ENCODE measurements at places on chromosomes 5 and 9.

DNA sequence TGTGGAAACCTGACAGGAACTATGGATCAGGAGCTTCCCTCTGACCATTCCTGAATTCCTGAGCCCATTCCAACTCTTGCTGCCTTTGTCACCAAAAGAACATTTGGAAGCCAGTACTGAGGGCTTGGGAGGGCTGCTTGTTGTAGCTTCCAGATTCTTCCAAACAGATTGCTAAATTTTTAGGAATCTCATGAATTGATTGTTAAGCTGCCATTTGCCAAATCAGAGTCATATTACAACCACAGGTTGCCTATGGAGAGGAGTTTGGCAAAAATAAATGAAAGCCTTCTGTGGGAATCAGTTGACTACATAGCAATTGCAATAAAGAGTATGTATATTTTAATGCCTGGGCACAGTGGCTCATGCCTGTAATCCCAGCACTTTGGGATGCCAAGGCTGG is 39.2 kb upstream of the SLC28A3 start:
- no peak for DNase-seq

DNA sequence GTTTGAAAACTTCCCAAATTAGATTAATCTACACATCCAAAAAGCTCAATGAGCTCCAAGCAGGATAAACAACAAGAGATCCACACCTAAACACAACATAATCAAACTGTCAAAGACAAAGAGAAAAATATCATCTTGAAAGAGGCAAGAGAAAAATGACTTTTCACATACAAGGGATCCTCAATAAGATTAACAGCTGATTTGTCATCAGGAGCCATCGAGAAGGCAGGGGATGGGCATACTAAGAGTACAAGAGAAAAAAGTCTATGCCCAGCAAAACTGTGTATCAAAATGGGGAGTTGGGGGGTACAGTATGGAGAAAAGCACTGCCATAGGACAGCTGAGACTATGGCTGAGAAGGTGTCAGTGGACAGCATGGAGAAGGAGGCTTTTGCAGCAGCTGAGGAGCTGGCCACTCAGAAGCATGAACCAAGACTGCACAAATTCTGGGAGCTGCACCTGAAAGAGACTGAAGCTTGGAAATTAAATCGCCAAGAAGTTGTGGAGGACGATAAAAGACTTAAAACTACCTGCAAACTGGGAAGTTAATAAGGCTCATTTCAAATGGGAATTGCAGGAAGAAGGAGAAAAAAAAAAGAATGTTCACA is 20.9 kb downstream of the DNAJB5 start:
- DNase-seq, result no peak

DNA sequence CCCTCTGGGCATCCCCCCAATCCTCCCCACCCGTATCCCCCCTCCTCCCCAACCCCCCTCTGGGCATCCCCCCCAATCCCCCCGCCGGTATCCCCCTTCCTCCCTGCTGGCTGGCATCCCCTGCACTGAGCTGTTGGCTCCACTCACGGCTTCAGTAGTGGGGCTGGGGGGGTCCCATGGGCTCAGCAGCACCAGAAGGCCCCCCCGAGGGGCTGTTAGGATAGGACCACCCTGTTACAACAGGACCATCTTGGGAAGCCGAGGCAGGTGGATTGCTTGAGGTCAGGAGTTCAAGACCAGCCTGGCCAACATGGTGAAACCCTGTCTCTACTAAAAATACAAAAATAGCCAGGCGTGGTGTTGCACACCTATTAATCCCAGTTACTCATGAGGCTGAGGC is 42.4 kb downstream of the EXD3 start:
- no peak for DNase-seq

GRCh38 chr9:124263800-124264426 is 6.2 kb downstream of the NEK6 start:
- DNase-seq, result no peak

DNA sequence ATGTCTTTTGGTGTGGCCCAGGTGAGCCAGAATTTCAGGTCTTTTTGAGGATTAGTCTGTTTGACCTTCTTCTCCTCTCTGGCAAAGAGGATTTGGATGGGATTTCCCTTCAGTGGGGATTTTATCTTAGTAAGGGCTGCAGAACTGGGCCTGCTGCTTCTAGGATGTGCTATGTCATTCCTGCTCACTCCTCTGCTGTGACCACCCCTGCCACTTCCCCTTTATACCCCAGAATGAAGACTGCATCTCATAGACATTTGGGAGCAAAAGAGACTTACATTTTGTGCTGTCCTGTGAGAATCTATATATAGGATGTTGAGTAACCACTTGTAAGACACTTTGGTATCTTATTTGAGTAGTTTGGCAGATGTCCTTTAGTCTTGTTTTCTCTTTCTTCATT is 76.2 kb downstream of the ARHGAP26 start:
- DNase-seq, result peak; percentile 51

- DNase-seq, result no peak
Measured at GRCh38 chr5:31707329-31707728, 68.4 kb downstream of the PDZD2 start.

- no peak for DNase-seq
Measured at GRCh38 chr5:113548396-113548795, 34.9 kb downstream of the YTHDC2 start.

DNA sequence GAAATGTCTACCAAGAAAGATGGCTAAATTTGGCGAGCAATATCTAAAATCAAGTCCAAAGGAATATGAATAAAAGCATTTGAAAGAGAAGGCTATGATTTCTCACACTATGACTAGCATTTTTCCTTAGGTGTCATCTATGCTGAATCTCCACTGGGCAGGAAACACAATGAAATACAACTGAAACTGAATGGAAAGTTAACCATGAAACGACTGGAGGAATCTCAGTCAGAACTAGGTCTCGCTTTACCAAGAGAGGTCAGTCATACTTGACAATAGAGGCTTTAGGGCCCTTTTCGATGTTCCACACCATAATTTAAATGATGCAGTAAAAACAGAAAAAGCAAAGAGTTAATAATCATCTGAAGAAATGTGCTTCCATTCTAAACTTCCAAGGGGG is 339.0 kb downstream of the PDE4D start:
- DNase-seq, result no peak

GRCh38 chr9:118459913-118460312 is 755.7 kb downstream of the TLR4 start:
- DNase-seq, result no peak

DNA sequence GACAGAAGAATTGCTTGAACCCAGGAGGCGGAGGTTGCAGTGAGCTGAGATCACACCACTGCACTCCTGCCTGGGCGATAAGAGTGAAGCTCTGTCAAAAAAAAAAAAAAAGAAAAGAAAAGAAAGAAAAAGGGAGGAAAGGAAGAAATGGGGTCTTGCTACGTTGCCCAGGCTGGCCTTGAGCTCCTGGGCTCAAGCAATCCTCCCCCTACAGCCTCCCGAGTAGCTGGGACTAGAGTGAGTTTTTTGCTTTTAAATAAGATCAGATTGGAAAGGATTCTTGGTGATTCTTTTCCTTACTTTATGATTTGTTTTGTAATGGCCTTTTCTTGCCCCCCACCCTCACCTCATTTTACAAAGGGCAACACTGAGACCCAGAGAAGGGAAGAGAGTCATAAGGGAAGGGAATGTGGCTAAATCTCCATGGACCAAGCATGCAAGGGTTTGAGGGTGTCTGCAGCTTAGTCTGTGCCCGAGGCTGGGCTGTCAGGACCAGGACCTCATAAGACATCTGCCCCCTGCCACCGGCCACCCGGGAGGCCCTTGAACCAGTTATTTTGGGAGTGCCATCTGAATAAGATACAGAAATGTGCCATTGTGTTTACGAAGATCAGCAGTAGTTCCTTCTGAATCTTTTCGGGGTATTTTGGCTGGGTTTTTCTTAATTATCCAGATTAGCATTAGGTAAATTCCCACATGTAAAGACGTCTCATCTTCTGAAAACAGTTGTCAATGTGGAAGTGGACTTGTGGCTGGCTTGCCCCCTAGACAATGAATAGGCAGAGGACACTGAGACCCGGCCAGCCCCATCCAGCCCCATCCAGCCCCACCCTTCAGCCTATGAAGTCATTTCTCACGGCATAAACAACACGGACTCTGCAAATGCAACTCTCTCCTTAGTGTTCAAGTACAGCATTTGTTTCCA is 44.5 kb upstream of the GRHPR start:
- DNase-seq, result no peak

DNA sequence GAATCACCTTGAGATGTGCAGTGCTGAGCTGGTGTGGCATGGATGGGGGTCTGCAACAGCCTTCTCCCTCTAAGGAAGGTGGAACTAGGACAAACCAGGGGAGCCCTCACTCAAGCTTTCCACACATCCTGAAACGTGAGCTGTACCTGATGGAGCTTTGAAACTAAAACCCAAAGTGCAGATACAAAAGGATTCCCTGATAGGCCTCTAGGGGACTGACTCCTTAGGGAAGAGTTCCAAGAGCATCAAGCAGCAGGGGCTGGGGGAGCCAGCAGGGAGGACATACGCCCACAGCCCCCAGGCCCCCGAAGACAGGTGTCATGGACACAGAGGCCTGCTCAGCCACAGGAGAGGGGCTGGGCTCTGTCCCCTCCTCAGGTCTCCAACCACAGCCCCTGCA is 17.7 kb downstream of the ARHGEF37 start:
- DNase-seq, result no peak

DNA sequence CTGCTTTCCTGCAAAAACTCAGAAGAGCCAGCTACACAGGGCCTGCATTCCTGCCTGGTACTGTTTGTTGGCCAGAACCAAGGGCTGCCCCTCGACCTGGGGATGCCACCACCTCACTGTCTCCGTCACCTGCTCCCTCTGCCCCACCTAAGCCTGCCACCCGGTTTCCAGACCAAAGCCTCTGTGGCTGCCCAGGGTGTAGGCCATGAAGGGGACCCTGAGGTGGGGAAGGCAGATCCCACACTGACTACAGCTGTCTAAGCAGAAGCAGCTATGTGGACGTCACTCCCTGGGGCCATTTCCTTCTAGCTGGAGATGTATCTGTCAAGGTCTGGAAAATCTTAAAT is 35.8 kb downstream of the RASGEF1C start:
- DNase-seq, result no peak

GRCh38 chr5:142204219-142204618 is 95.6 kb downstream of the NDFIP1 start:
- DNase-seq, result no peak

Measured in GF-D8 (cell line).